ENCODE measurements at places on chromosomes 12 and 14.

DNA sequence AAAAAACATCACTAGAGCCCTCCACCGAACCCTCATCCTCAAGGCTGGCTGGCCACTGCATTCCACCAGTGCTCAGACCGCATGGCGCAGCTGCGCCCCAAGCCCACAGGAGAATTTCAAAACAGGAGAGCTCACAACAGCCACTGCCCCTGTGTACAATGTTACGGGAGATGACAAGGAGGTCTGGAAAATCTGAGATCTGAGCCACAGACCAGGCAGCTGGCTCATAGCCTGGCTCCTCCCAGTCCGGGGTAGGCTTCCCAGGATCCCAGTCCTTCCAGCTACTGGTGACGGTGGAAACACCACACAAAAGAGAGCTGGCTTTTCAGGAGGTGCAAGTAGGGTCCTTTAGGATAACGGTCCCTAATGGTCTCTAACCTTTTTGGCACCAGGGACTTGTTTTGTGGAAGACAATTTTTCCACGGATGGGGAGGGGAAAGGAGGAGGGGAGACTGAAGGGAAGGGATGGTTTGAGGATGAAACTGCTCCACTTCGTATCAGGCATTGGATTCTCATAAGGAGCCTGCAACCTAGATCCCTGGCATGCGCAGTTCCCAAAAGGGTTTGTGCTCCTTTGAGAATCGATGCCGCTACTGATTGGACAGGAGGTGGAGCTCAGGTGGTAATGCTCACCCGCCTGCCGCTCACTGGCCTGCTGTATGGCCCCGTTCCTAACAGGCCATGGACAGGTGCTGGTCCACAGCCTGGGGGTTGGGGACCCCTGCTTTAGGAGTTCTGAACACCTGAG, 23.0 kb upstream of the NRDE2 start:
- no peak for DNase-seq

DNA sequence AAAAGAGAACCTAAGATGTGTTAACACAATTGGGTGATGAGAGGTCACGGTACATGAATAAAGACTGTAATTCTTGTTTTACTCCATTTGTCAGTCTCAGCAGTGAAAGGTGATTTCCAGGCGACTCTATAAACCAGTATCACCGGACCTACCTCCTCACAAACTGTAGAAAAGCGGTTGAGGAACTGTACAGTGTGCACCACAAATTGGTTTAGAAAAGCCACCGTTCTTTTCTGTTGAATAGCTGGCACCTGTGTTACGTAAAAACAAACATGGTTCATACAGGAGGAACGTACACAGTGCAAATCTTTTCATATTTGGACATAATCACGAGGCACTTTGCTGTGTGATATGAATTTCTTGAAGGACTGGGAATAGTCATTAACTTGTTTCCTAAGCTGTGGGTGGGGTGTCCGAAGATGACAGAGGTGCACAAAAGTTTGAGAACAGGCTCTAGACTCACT, 663 bp downstream of the WASHC3 start:
- DNase-seq: no peak

DNA sequence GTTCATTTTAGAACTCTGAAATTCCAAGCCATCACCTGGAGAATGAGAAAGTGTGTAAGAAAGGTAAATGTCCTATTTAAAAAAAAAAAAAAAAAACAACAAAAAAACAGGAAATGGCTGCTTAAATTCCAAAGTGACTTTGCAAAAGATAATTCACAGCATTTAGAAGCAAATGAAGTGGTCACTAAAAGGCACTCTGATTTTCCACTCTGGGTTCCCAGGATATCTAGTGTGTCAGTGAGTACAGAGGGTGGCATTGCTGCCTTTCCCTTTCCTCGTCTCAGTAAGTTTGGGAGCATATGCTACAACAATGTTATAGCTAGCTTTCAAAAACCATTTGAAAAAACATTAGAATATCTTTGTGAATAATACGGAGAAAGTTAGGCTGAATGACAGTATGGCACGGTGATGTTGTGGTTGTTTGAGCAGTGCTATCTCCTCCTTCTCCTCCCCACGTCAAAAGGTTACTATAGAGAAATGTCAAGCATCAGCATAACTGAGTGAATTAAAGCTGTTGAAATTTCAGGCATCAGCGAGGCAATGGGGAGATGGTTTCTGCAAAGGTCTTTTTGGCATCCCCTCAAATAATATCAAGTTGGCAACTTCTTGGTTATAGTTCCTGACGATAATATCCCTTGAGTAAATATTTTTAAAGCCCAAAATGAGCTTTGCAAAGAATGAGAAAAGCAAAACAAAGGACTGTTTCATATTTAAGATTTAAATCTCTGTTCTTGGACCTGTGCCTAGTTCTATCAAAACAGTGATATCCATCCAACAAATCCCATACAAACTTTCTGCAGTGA, 164.5 kb upstream of the E2F7 start:
- DNase-seq: no peak

DNA sequence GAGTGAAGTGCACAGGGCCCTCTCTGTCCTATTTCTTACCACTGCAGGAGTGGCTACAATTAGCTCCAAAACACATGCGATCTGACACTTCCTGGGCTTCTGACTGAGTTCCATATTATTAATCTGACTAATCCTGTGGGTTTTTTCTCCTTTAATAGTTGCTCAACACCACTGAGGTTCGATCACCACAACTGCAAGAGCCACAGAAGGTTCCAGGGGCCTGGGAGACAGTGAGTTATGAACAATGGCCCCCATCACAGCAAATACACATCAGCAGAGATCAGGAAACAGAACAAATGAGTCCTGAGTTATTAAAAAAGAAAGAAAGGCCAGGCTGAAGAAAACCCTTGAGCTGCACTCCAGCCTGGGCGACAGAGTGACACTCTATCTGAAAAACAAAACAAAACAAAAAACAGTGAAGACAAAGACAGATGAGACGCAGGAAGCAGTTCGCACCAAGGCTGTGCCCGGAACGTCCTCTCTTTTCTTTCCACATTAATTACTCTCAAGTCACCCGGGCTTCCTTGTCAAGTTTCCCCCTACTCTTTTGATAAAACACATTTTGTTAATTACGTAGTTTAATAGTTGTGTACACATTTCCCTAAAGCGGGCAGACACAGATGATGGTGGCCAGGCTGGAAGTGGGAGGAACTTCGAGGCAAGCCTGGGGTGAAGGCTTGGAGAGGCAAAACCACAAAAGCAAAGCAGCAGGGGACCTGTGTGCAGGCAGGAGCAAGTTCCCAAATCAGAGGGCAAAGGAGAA, 42.7 kb downstream of the CDC42BPB start:
- DNase-seq: no peak

DNA sequence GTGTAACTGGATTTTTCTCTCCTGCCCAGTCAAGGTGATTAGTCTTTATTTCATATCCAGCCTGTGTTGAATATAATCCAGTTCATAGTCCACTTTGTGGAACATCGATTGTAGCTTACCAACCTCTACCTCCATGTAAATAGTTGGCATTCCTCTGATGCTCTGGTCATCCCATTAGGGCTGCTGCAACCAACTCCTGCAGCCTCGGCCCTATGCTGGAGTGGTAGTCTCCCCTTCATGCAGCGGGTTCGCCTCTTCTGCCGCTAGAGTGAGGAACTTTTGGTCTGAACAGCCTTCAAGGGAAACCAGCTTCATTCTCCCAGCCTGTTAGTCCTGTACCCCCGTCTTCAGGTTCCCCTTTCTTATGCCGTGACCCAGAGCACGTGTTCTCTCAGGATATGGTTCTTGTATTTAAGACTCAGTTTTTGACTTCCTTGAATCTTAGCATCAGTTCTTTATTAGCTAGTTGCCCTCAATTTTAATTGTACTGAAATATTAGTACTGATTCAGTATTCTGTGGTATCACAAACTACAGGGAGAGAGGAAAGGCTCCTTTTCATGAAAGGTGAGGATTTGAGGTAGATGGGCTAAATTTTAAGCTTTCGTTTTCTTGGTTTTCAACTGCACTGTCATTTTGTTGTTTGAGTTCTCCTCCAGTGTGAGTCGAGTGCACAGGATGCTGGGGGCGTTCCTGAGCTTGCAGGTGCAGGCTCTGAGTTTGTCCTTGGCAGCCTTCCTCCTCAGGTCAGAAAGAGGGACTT, 33.2 kb downstream of the ZNF664 start:
- peak; percentile 14 for DNase-seq

DNA sequence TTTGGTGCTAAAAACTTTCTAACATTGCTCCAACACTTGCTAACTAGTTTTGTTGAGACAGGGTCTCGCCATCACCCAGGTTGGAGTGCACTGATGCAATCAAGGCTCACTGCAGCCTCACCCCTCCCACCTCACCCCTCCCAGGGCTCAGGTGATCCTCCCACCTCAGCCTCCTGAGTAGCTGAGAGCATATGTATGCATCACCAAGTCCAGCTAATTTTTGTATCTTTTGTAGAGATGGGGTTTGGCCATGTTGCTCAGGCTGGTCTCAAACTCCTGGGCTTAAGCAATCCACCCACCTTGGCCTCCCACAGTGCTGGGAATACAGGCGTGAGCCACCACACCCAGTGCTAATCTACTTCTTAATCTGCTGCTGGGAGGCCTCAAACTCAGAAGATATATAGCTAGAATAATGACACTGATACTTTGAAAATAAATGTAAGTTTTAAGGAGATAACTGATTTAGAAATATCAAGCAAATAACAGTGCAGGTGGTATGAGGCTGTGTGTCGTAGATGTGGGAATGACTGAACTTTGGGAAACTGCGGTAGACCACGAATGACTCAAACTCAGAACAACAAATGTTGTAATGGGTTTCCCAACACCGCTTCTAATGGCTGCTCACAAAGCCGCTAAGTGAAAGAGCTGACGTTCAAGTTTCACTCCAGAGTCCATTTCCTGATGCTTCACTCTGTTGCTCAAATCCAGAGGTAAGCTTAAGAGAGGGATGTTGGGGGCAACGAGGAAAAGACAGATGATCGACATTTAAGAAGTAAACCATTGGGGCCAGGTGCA, 10.0 kb downstream of the TMCC3 start:
- peak; percentile 13 for DNase-seq

- no peak for DNase-seq
Observed at GRCh38 chr12:38389614-38390013, 73.0 kb downstream of the ALG10B start.

DNA sequence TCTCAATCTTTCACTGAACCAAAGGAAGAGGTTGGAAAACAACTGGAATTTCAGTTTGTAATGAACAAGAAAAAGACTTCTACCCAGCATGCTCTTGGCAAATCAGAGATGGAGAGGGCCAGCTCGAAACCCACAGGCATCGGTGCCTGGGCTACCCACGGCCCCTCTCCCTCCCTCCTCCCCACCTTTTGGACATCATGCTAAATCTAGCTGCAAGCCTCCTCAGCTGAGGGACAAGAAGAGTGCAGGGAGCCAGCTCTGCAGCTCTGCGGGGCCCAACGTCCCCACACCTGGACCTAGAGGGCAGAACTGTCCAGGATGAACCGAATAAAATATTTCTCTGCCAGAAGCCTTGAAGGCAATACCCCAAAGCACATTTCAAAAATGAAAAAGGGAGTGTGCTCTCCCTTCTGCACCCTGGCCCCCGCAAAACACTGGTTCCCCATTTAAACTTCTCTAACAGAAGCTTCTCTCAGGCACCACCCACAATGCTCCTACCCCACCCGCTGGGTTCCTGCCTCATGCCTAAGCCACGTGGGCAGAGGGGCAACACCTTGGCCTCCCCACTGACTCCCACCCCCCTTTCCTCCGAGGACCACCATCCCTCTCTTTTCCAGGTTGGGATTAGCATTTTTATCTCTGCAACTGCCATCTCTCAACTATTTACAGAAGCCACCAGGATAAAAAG, 8.2 kb downstream of the CAMKK2 start:
- no peak for DNase-seq

- no peak for DNase-seq
Observed at GRCh38 chr12:12880537-12880936, 10.8 kb upstream of the GPRC5A start.

DNA sequence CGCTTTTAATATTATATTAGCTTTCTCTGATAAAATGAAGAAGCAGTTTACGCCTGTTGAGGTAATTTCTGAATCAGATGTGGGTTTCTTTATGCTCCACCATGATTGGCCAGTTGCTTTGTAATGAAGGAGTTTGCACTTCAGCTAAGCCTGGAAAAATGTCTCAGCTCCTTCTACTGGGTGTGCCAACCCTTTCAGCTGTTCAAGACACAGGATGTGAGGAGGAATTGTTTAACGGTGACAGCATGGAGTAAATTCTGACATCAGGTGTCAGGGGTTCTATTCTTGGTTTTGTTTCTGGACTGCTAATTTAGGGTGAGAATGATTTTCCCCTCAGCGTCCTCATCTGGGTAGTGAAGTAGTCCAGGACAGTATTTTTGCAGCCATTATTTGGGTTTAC, 43.5 kb downstream of the FLRT2 start:
- no peak for DNase-seq
